ENCODE measurements at places on chromosomes 4 and X.

- peak; percentile 57 for DNase-seq
Observed at GRCh38 chr4:147741190-147741788, 9.4 kb downstream of the ARHGAP10 start.

DNA sequence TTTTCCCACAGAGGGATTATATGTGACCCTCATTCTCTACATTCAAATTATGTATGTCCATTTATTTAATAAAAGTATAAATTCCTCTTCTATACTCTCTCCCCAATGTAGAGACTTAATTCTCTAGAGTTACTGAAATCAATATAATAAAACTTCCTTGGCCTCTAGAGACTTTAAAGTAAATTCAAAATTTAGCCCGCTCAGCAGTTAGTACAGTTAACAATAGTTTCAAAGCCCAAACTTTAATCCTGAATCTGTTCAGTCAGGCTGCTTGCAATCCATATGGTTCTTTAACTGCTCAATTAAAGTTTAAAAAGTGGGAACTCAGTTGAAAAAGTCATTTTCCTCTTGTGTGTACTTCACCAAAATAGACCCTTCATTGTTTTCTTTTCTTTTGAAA, 2558.4 kb downstream of the ARAP2 start:
- DNase-seq, result no peak

GRCh38 chr4:143514901-143515300, 1.4 kb downstream of the SMARCA5 start:
- no peak for DNase-seq

DNA sequence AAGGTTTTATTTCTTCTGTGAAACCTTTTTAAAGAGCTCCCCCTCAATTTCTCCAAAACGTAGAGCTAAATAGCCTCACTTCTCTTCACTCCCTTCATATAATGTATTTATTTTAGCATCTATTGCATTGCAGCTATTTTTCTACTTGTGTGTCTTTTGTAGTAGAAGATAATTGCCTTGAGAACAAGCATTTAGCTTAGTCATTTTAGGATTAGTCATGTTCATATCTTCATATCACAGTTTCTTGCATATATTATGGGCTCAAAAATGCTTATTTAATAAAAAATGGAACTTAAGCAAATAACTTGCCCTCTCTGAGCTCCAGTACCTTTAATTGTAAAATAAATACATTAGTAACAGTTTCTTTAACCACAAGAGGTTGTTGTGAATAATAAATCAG, 72.1 kb upstream of the SPANXC start:
- DNase-seq, result no peak
